Thyroid gland (tissue), 4 donors: ENCODE measurements at places on chromosomes 16 and 17. TPM values are rescaled to one million over a fixed set of nuclear protein-coding genes. Genes with fewer than 3 reads are reported as not detected.

DNAH9 gene
- 0.46 TPM for total RNA-seq

ITGA2B gene
- 4.3 TPM for total RNA-seq

MYL11 gene
- not detected for total RNA-seq

PEMT gene
- 76.1 TPM for total RNA-seq

DNA sequence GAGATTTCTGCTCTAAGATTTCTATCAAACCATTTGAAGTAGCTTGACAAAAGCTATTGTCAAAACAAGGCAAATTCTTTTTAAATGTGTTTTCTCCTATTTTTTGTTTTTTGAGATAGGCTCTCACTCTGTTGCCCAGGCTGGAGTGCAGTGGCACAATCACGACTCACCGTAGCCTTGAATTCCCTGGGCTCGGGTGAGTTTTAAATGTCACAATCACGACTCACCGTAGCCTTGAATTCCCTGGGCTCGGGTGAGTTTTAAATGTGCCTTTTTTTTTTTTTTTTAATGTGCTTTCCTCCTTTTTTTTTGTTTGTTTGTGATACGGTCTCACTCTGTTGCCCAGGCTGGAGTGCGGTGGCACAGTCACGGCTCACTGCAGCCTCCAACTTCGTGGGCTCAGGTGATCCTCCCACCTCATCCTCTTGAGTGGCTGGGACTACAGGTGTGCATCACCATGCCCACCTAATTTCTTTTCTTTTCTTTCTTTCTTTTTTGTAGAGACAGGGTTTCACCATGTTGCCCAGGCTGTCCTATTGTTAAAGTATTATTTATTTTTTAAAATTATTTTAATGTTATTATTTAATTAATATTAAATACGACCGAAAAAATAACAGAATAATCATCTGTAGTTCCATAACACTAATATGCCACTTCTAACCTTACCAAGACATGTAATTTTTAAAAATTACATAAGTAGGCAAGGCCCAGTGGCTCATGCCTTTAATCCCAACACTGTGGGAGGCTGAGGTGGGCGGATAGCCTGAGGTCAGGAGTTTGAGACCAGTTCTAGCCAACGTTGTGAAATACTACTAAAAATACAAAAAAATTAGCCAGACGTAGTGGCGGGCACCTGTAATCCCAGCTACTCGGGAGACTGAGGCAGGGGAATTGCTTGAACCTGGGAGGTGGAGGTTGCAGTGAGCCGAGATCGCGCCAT is 69.7 kb upstream of the FA2H start:
- peak; percentile 35 for DNase-seq
- no peaks in the 10 kb centered on the region for H3K36me3 ChIP-seq
- H3K27ac ChIP-seq, result peak overlapping the region; percentile 88
- H3K4me3 ChIP-seq, result no peak overlapping the region
- peaks cover 12% of the 10 kb centered on the region for H3K4me1 ChIP-seq
- no peaks in the 10 kb centered on the region for H3K27me3 ChIP-seq

DNA sequence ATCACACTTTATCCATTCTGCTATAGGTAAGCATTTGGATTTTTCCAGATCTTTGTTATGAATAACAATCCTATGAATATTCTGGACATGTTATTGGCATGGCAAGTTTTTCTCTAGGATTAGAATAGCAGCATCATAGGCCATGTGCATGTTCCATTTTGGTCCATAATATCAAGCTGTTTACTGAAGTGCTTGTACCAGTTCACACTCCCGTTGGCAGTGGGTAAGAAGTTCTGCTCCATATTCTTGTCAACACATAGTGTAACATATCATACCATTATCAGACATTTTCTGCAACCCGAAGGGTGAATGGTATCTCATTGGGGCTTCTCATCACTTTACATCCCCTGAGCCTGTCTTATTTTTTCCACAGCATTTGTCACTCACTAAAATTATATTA is 661.9 kb upstream of the SALL1 start:
- DNase-seq, result no peak
- H3K4me3 ChIP-seq, result no peak overlapping the region
- no peaks in the 10 kb centered on the region for H3K4me1 ChIP-seq
- no peaks in the 10 kb centered on the region for H3K27me3 ChIP-seq

DNA sequence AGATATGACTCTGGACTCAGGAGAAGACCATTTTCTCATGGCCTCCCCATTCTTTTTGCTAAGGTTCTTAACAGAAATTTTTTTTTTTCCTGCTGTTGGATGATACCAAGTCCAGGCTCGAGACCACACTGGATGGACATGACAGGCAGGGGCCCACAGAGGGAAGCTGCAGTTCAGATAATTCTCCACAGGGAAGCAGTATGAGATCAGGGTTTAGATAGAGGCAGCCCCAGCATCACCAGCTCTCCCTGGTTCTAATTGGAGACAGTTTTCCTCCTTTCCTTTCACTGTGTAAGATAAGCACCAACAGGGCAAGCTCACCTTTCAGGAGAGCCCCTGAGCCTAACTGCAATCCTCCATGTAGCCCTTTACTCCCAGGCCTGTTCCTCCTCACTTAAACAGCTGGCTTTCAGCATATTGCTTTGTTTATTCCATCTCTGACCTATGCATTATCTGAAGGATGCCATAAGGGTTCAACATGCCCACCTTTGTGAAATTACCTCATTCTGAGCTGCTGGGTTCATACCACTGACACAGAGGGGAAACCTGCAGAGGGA is 108.1 kb downstream of the SNX11 start:
- H3K27ac ChIP-seq, result no peak overlapping the region
- H3K4me1 ChIP-seq, result no peaks in the 10 kb centered on the region

- H3K27ac ChIP-seq, result no peak overlapping the region
- H3K4me3 ChIP-seq, result peak overlapping the region; percentile 52
- no peaks in the 10 kb centered on the region for H3K36me3 ChIP-seq
- peak; percentile 24 for DNase-seq
These were observed 63.9 kb upstream of the DNAJA2 start for GRCh38 chr16:47037396-47037745.

- peaks cover 30% of the 10 kb centered on the region for H3K4me1 ChIP-seq
- no peaks in the 10 kb centered on the region for H3K36me3 ChIP-seq
- H3K27me3 ChIP-seq, result no peaks in the 10 kb centered on the region
- no peak overlapping the region for H3K4me3 ChIP-seq
- DNase-seq, result no peak
These were observed 47.6 kb downstream of the ABAT start for GRCh38 chr16:8722025-8722348.

GRCh38 chr17:1813088-1813487 is 16.6 kb downstream of the SMYD4 start:
- no peak for DNase-seq
- H3K36me3 ChIP-seq, result peaks cover 12% of the 10 kb centered on the region
- no peak overlapping the region for H3K27ac ChIP-seq
- H3K4me3 ChIP-seq, result no peak overlapping the region
- H3K4me1 ChIP-seq, result no peaks in the 10 kb centered on the region

DNA sequence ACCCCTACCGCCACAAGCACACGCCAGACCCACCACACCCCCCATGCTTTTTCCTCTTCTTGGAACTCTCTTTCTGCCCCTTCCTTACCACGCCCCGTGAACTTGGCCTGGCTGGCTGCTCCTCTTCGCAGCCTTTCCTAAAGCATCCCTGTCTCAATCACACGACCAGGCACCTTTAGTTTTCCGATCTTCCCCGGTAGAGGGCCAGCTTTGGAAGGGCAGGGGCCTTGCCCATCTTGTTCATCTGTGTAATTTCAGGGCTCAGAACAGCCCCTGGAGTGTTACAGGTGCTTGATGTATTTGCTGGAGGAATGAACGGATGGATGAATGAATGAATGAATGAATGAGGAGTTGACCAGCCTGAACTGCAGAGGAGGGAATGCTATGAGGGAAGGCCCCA is 3.7 kb downstream of the SPPL2C start:
- no peaks in the 10 kb centered on the region for H3K36me3 ChIP-seq
- H3K27me3 ChIP-seq, result no peaks in the 10 kb centered on the region
- no peak overlapping the region for H3K27ac ChIP-seq
- no peaks in the 10 kb centered on the region for H3K4me1 ChIP-seq
- no peak for DNase-seq

DNA sequence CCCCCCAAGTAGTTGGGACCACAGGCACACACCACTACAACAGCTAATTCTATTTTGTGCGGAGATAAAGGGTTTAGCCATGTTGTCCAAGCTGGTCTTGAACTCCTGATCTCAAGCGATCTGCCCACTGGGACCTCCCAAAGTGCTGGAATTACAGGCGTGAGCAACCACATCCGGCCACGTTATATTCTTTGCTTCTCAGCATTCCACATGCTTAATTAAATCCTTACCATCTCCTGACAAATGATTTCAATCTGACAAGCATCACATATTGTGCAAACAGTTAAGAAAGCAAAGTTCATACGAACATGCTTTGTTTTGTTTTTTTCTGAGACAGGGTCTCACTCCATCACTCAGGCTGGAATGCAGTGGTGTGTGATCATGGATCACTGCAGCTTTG is 18.2 kb downstream of the HIGD1B start:
- no peak overlapping the region for H3K4me3 ChIP-seq
- H3K27ac ChIP-seq, result no peak overlapping the region
- H3K4me1 ChIP-seq, result no peaks in the 10 kb centered on the region
- no peak for DNase-seq
- peaks cover 48% of the 10 kb centered on the region for H3K36me3 ChIP-seq

DNA sequence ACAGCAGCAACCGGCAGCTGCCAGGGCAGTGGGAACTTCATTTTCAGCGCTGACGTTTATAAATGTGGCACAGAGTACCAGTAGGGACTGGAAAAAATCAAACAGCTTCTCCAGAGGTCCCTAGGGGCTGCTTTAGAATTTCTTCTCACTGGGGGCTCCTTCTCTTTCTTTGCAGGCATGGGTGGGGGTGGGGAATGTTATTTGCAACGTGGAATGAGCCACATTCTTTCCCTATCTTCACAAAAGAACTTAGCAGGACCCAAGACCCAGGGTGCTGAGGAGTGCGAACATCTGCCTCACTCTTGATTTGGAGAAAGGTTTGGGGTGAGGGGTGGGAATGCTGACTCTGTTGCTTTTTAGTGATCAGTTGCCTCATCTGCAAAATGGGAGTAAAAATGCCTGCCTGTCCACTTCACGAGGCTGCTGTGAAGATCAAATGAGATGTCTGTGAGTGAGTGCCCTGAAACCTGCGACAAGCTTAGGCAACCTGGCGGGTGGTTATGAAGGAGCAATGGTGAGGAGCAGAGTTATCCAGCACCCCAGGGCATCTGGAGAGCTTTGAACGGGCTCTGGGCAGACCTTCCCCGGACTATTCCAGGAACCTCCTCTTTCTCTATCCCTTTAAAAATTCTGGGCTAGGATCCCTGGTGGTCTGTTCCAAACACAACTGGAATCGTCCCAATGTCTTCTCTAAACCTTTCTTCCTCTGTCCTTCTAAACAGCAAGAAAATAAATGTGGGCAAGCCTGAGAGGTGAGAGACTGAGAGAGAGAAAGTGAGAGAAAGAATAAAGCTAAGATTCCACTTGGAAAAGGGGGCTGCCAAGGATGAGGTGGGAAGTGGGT is 10.7 kb upstream of the PIPOX start:
- H3K36me3 ChIP-seq, result no peaks in the 10 kb centered on the region
- H3K4me3 ChIP-seq, result no peak overlapping the region
- no peaks in the 10 kb centered on the region for H3K4me1 ChIP-seq
- H3K27me3 ChIP-seq, result no peaks in the 10 kb centered on the region

- no peaks in the 10 kb centered on the region for H3K36me3 ChIP-seq
- H3K4me3 ChIP-seq, result no peak overlapping the region
- H3K27me3 ChIP-seq, result no peaks in the 10 kb centered on the region
- H3K4me1 ChIP-seq, result no peaks in the 10 kb centered on the region
These were observed 72.7 kb upstream of the GAS7 start for GRCh38 chr17:10271106-10271562.

DNA sequence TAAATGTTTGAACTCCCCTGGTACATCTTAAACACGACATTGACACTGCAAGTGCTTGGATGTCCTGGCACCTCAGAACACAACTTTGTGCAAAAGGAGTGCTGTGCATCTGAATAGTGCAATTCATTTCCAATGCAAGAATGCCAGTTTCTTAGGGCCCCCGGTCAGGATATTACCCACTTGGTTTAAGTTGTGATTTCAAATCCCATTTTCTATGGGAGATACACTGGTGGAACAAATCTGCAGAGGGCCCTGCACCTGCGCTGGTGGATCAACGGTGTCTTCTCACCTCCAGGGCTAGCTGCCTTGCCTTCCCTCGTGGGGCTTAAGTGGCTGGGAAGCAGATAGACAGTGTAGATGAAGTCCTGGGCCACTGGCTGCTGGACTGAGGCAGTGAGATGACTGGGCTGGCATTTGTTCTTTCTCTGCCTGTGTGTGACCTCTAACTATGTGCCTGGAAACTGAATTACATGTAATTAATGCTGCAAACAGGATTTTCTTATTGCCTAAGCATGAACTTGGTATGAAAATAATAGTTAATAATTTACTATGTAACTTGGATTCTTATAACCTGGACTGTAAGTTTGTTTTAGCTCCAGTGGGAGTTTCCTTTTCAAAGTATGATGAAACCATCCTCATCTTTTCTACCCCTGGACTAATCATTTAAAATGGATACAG is 20.9 kb downstream of the HAPSTR1 start:
- DNase-seq, result no peak
- no peak overlapping the region for H3K27ac ChIP-seq
- H3K36me3 ChIP-seq, result peaks cover 4% of the 10 kb centered on the region
- no peak overlapping the region for H3K4me3 ChIP-seq
- H3K4me1 ChIP-seq, result peaks cover 52% of the 10 kb centered on the region
- no peaks in the 10 kb centered on the region for H3K27me3 ChIP-seq

DNA sequence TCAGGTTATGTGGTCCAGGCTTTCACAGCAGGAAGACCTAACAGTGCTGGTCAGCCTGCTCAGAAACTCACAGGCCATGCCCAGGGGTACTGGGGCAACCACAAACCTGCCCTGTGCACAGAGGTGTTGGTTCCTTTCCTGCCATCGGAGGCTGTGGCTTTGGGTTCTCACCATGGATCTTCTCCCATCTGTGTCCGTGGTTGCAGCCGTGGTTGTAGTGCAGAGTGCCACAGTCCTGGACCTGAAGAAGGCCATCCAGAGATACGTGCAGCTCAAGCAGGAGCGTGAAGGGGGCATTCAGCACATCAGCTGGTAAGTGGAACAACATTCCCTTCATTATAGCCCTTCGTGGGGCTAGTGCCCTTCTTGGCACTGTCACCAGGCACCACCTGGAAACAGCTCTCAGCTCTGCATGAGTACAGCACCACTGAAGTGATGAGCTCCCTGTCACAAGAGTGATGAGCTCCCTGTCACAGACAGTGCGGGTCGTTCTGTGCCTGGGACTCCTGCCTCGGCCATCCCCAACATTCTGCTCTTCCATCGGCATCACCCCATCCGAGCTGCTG is 2.0 kb downstream of the SNRNP25 start:
- H3K27ac ChIP-seq, result no peak overlapping the region
- peaks cover 22% of the 10 kb centered on the region for H3K4me1 ChIP-seq
- H3K36me3 ChIP-seq, result peaks cover 31% of the 10 kb centered on the region
- no peak for DNase-seq
